CD8-positive, alpha-beta memory T cell (primary cell): ENCODE measurements at places on chromosomes 1 and 21. TPM values are rescaled to one million over a fixed set of nuclear protein-coding genes. Genes with fewer than 3 reads are reported as not detected.

The HES2 gene
- 0.35 TPM for total RNA-seq

The MX2 gene
- total RNA-seq: 17.1 TPM

- DNase-seq: no peak
These were observed 175.1 kb downstream of the ADSS2 start for GRCh38 chr1:244276646-244277045.

DNA sequence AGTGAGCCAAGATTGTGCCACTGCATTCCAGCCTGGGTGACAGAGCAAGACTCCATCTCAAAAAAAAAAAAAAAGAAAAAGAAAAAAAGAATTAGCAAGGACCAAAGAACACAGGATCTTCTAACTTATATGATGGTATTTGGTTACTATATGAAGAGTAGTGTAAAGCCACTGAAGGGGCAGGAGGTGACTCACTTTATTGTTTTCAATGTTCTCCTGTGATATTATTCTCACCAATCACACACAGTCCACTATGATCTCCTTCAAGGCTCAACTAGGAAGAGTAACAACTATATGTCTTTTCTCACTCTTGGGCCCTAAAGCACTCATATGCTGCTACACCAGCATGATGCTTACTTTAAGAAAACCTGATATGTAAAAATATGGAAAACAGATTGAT is 26.7 kb downstream of the RC3H1 start:
- DNase-seq: no peak
